ENCODE measurements at places on chromosomes 13 and 19.

- DNase-seq = no peak
Measured at GRCh38 chr13:46522748-46523030, 30.3 kb upstream of the LRCH1 start.

GRCh38 chr13:28537171-28537570, 42.2 kb upstream of the FLT1 start:
- no peak for DNase-seq

DNA sequence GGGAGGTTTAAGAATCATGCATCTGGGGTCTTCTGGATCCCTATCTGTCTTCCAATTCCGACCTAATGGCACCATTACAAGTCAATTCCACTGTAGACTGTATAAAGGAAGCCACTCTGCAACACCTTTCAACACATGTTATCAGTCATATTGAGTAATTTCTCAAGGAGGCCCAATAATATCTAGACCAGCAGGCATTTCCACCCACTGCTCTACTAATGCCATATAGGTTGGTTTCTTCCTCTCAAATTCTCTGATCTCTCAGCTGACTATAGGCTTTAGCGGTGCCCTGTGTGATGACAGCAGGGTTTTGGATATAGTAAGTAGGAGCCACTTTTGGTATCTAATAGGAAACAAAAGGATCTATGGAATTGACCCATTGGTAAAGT, 12.4 kb upstream of the ITM2B start:
- DNase-seq = no peak

GRCh38 chr19:13398780-13399726, 107.2 kb downstream of the CACNA1A start:
- peak; percentile 33 for DNase-seq

Data from brain pericyte (primary cell).